ENCODE measurements at places on chromosomes 12 and 14.

GRCh38 chr14:38774162-38774561, 328.9 kb downstream of the SEC23A start:
- DNase-seq: no peak

DNA sequence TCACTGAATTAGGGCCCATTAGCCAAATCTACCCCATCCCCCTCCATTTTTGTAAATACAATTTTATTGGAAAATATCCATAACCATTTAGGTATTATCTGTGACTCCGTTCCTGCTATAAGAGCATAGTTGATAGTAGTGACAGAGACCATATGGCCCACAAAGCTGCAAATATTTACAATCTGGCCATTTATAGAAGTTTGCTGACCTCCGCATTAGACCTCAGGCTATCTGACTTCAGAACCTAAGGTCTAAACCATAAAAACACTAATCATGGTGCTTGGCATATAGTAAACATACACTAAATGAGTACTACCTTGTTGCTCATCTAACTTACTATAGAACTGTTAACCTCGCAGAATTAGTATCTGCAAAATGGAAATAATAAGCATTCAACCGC, 124.8 kb downstream of the NPAS3 start:
- DNase-seq: no peak

GRCh38 chr12:80509781-80510556, 65.9 kb downstream of the PTPRQ start:
- DNase-seq: peak; percentile 22

- DNase-seq: peak; percentile 53
Observed at GRCh38 chr12:22287776-22288621, 46.5 kb downstream of the ST8SIA1 start.

GRCh38 chr12:67451206-67451605, 182.0 kb downstream of the CAND1 start:
- DNase-seq: no peak

DNA sequence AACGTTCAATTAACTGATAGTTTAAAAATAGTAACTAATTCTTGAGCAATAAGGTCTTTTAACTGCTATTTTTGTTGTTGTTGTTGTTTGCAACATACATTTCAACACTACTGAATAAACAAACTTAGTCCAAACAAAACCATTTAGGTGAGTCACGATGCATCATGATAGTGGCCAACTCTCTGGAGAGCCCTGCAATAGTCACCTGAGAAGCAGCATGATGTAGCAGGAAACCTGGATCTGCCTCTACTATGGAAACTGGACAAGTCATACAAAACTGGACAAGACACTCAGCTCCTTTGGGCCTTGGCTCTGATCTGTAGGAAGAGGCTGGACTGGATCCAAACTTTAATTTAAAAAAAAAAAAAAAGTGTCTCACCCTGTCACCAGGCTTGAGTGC, 117.3 kb downstream of the MED13L start:
- DNase-seq: no peak

GRCh38 chr12:26680727-26681455, 152.1 kb downstream of the ITPR2 start:
- DNase-seq: peak; percentile 49

GRCh38 chr14:21882226-21882625, 208.6 kb upstream of the OR4E1 start:
- DNase-seq: no peak

- DNase-seq: no peak
Observed at GRCh38 chr14:43362586-43362985, 1144.5 kb downstream of the FSCB start.

- no peak for DNase-seq
Observed at GRCh38 chr12:8037947-8038346, 5.4 kb downstream of the FOXJ2 start.

GRCh38 chr14:72008666-72009065, 76.4 kb downstream of the RGS6 start:
- no peak for DNase-seq

Measured in GM03348 (cell line).